Caco-2 (cell line): ENCODE measurements at places on chromosomes 13 and 19. TPM values are rescaled to one million over a fixed set of nuclear protein-coding genes. Genes with fewer than 3 reads are reported as not detected.

PALM gene
- 14.7 and 16.1 TPM in 2 replicates for total RNA-seq

- no peak for DNase-seq
These were observed 51.5 kb upstream of the C13orf46 start for GRCh38 chr13:114025405-114025713.

- DNase-seq, result peak; percentile 77
These were observed 7.5 kb upstream of the ARHGEF18 start for GRCh38 chr19:7340959-7341837.

GRCh38 chr13:91893040-91893439 is 494.6 kb downstream of the GPC5 start:
- DNase-seq, result no peak

GRCh38 chr13:107870400-107870799 is 344.9 kb downstream of the LIG4 start:
- no peak for DNase-seq
